Temporal lobe (tissue), 4 donors: ENCODE measurements at places on chromosomes 11 and 22. TPM values are rescaled to one million over a fixed set of nuclear protein-coding genes. Genes with fewer than 3 reads are reported as not detected.

OR51E1 gene
- total RNA-seq: 0.25 TPM

PNPLA3 gene
- 17.2 TPM for total RNA-seq

GLB1L2 gene
- total RNA-seq: 0.98 TPM

OR5L1 gene
- not detected for total RNA-seq

STK33 gene
- 4.2 TPM for total RNA-seq

ANKK1 gene
- not detected for total RNA-seq

RHOD gene
- 0.49 TPM for total RNA-seq
